Ureter (tissue), 1 donor: ENCODE measurements at places on chromosomes 1 and 21. TPM values are rescaled to one million over a fixed set of nuclear protein-coding genes. Genes with fewer than 3 reads are reported as not detected.

The ELAPOR1 gene
- total RNA-seq = 0.75 TPM

- DNase-seq = no peak
These were observed 261.3 kb upstream of the CHRM3 start for GRCh38 chr1:239125027-239125426.

- DNase-seq = no peak
These were observed 865 bp downstream of the ATP5IF1 start for GRCh38 chr1:28236656-28237322.

DNA sequence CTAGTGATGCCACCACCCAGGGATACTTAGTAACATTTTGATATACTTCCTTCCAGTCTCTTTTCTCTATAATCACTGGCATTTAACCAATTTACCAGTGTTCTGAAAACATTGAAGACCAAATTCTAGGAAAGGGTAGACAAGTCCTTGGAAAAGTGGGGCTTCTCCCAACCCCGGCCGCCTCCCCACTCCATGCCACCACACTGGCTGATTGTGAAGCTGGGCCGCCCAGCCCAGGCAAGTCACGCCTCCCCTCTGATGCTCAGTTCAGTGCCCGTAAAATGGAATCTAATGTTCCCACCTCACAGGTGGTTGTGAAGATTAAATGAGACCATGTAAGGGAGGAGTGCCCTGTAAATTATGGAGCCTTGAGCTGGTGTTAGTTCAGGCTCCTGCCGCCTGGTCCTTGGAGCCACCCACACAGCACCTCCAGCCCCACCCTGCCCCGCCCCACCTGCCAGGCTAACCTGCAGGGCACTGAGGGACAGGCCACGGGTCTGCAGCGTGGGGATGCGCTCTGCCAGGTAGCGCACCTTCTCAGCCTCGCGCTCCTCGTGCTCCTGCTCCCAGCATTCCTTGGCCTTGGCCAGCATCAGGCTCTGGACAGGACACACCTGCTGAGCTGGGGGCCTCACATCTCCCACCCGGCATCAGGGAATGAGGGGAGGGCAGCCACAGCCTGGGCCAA is 7.3 kb downstream of the TNNI1 start:
- DNase-seq = no peak

DNA sequence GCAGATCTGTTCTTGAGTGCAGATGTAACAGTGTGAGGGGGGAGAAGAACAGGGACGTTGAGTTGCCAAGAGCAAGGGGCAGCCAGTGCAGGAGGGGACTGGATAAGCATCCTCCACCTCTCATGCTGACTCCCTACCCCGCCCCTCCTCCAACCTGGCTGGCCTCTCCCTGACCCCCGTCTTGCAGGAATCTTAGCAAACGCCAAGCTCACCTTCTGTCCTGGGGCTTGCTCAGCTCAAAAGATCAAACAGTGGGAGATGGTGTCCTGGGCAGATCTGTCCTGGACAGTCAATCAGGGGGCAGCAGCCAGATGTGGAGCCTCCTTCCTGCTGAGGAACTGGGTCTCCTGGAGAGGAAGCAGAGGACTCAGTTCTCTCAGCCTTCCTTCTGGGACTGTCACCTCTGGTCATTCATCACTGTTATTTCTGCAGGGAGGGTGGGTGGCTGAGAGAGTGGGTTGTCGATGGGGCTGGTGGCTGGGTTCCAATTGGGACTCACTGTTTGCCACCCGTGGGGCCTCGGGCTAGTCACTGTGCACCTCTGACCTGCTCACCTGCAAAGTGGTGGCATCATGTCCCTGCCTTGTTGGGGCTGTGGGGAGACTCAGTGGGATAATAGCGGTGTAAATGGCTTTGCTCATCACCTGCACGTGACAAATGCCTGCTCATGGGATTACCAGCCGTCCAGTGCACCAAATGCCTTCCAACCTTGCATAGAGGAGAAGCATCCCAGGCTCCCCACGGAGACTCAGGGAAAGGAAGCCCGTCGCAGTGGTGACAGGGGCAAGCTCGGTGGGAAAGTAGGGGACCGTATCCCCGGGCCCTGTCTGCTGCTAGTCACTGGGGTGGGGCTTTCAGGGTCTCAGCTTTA is 154.4 kb downstream of the PTPRU start:
- DNase-seq = no peak

DNA sequence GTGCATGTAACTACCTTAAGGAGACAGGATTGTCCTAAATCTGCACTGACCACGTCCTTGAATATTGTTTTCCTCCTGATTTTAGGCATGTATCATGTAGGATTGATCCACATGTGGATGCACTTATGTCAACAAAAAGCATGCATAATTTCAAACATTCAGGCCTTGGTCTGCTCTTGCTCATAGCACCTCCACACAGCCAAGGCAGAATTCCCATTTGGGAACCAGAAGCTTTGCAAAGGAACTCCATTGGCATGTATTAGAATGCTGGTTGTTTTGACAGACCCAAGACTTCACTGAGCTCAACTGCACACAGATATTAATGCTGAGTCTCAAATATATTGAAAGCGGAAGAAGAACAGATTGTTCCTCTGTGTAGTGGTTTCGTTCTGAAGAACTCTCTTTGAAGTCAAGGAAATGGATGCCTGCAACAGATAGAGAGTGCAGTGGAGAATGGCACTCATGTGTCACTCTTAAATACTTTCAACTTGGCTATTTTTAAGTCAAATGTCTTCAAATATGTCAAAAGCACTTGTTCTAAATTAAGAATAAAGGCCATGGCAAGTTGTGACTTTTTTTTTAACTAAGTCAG is 387.6 kb downstream of the LTN1 start:
- no peak for DNase-seq
